IPS-NIHi11 (cell line): ENCODE measurements at places on chromosomes 4 and X.

- no peak for DNase-seq
Observed at GRCh38 chr4:177108708-177109107, 201.0 kb upstream of the NEIL3 start.

- DNase-seq = no peak
Observed at GRCh38 chrX:41733939-41734338, 10.0 kb downstream of the GPR82 start.

GRCh38 chr4:127214016-127214415, 418.7 kb upstream of the INTU start:
- DNase-seq = no peak

DNA sequence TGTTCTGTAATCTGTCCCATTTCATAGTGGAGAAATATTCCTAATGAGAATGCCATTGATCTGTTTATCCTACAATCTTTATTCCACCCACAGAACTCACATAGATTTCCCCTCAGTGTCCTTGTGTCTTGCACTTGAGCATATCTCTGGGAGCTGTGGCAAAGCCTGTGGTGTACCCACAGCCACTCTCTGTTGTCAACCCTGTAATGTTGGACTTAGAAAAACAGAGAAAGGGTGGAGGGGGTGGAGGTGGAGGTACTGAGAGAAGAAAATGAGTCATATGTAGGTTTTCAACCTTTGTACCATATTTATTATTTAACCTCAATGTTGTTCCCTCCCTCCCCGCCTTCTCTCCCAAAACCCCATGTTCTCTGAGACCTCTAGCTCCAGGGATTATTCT, 46.9 kb upstream of the TLL1 start:
- DNase-seq = no peak

- no peak for DNase-seq
Observed at GRCh38 chr4:169986369-169986768, 39.8 kb downstream of the MFAP3L start.

GRCh38 chrX:18886005-18886343, 97.9 kb downstream of the PHKA2 start:
- no peak for DNase-seq
